ENCODE measurements at places on chromosomes 3 and 15.

DNA sequence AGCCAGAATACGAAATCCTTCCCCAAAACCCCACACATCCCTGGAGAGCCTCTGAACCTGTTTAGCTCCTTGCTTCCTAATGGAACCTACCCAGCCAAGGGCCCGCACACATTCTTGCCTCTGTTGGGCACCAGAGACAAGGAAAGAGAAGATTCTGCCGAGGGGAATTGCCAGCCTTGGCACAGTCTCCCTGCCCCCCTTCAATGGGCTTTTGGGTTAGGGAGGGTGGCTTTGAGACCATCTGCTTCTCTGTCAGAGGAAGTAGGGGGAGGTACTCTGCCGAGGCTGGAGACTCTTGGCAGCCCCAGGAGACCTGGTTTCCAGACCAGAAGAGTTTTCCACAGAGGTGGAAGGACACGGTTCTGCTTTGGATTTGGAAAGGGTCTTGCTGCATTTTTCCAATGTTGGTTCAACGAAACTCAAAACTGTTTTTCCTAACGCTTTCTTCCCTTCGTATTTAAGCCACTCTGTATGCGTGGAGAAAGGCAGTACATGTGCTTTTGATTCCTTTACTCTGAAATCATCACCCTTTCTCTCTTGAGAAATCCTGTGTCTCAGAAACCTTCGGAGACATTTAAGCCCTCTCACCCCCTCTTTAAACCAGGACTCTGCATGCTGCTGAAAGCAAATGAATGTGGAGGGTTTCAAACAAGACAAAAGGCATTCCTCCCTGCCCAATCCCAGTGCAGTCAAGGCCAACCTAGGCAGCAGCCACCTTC is 78.8 kb upstream of the PRR23C start:
- no peak for DNase-seq

- DNase-seq = no peak
Measured at GRCh38 chr3:31763731-31764130, 217.3 kb downstream of the OSBPL10 start.

GRCh38 chr3:14209581-14210289 is 31.1 kb downstream of the LSM3 start:
- DNase-seq = no peak

- DNase-seq = no peak
Measured at GRCh38 chr15:55661428-55661827, 73.3 kb upstream of the PYGO1 start.

DNA sequence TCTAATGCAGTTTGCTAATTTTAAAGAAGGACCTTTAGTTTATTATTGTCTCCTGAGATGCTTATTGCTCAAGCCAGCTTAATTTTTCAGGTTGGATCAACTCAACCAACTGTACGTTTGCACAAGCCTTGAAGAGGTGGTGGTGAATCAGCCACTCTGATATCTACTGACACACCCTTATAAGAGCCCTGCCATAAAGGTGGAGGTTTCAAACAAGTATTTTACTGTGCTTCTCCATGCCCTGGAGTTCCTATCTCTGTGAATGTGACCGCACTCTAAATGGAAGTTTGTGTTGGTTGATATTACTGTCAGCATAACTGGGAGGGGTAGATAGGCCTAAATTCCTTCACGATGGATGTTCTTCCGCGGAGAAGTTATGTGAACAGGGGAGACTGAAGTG is 297.3 kb upstream of the UBE2E1 start:
- no peak for DNase-seq

GRCh38 chr3:120470870-120471269 is 20.1 kb upstream of the FSTL1 start:
- no peak for DNase-seq

DNA sequence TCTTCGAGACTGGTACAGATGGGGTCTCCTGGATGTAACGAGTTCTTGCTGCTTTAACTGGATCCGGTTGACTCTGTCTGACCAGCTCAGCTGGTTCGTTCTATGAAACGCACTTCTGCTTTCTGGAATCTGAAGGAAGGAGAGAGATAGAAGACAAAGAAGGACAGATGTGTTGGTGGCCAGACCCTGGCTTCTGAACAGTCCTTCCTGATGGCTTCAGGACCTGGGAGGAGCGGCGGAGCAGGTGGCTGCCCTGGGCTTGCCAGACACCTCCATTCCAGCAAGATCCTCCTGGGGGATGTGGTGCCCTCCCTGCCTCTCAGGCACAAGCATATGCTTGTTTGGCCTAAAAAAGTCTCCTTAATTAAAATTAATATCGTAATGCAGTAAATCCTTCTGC is 99.9 kb downstream of the APBA2 start:
- DNase-seq = no peak

GRCh38 chr3:110577854-110578253 is 493.8 kb upstream of the NECTIN3 start:
- DNase-seq = no peak

GRCh38 chr3:108100906-108101660 is 10.3 kb upstream of the CD47 start:
- no peak for DNase-seq

- no peak for DNase-seq
Measured at GRCh38 chr15:43103907-43104306, 1.9 kb downstream of the UBR1 start.

GRCh38 chr15:66615846-66616245 is 50.0 kb upstream of the LCTL start:
- no peak for DNase-seq

DNA sequence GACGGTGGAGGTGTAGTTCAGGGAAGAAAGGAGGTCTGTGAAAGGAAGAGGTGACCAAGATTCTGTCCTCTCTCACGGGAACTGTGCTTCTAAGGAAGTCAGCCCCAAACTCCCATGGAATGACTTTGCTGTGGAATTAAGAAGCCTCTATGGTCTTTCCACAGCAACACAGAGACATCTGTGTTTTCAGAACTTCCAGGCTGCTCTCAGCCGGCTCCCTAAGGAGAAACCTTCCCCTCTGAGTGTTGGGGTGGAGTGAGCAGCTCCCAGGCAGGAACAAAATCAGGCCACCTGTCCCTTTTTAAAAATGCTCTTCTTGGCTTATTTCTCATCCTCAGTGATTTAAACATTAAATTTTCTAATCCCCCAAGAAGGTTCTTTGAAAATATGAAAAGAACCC is 53.3 kb upstream of the SNRK start:
- no peak for DNase-seq

All from progenitor cell of endocrine pancreas (in vitro differentiated cells).